Lung (tissue), 17 donors: ENCODE measurements at places on chromosomes 7 and 10. TPM values are rescaled to one million over a fixed set of nuclear protein-coding genes. Genes with fewer than 3 reads are reported as not detected.

GRM8 gene
- total RNA-seq, result 0.83 TPM

MRPS17 gene
- 6.4 TPM for total RNA-seq

DNA sequence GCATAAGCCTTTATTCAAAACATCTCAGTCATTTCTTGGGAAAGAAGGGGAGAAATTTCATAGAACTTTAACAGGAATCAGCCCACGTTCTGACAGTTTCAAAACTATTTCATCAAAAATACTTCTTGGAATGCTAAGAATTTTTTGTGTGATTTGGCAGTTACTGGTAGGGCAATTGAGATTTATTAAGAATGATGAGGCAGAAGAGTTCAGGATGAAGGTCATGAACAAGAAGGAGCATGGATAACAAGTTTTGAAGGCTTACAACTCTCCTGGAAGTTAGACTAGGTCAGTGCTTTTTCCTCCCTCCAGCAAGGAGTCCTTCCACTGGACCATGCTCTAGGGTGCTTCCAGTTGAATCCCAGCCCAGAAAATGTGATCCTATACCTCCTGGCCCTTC lies 569.9 kb downstream of the ANKRD7 start:
- no peak overlapping the region for H3K27ac ChIP-seq
- no peaks in the 10 kb centered on the region for H3K4me1 ChIP-seq
- H3K36me3 ChIP-seq, result no peaks in the 10 kb centered on the region
- no peaks in the 10 kb centered on the region for H3K27me3 ChIP-seq
- DNase-seq, result no peak

DNA sequence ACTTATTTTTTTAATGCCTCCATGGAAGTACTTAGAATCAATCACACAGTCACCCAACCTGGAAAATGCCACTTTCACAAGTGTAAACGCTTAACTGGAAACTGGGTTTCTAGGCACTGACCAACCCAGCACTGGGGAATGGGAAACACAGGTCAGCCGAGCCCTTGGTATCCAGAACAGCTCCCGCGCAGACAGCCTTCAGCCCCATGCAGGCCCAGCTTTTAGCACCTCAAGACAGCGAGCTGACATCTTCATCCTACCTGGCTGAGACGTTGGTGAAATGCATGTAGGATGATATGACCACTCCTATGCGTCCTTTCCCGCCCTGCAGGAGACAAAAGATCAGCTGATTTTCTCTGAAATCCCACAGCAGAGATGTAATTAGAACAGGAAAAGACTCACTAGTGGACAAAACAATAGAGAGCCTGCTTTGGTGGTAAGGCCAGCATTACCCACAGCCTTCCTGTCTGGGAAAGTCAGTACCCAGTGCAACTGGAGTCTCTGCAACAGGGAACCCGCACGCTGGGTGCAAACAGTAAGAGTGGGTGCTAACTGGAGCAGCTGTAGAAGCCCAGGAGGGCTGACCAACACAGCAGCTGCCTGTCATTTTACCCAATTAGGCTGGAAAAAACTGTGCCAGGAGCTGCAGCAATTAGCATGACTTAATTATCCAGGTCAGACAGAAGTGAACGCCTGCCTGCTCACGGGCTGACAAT lies 153.7 kb downstream of the TNS3 start:
- peaks cover 21% of the 10 kb centered on the region for H3K36me3 ChIP-seq
- peaks cover 32% of the 10 kb centered on the region for H3K4me1 ChIP-seq
- no peaks in the 10 kb centered on the region for H3K27me3 ChIP-seq
- no peak overlapping the region for H3K27ac ChIP-seq
- no peak overlapping the region for H3K4me3 ChIP-seq

GRCh38 chr7:43701500-43701854 lies 27.8 kb downstream of the COA1 start:
- no peaks in the 10 kb centered on the region for H3K36me3 ChIP-seq
- no peak overlapping the region for H3K4me3 ChIP-seq
- H3K4me1 ChIP-seq, result no peaks in the 10 kb centered on the region
- no peak for DNase-seq
- H3K27me3 ChIP-seq, result no peaks in the 10 kb centered on the region
- no peak overlapping the region for H3K27ac ChIP-seq

- no peak overlapping the region for H3K27ac ChIP-seq
- peaks cover 40% of the 10 kb centered on the region for H3K36me3 ChIP-seq
- no peak for DNase-seq
- H3K27me3 ChIP-seq, result no peaks in the 10 kb centered on the region
- no peaks in the 10 kb centered on the region for H3K4me1 ChIP-seq
- no peak overlapping the region for H3K4me3 ChIP-seq
Measured at GRCh38 chr10:13139150-13139549, 22.2 kb upstream of the MCM10 start.

DNA sequence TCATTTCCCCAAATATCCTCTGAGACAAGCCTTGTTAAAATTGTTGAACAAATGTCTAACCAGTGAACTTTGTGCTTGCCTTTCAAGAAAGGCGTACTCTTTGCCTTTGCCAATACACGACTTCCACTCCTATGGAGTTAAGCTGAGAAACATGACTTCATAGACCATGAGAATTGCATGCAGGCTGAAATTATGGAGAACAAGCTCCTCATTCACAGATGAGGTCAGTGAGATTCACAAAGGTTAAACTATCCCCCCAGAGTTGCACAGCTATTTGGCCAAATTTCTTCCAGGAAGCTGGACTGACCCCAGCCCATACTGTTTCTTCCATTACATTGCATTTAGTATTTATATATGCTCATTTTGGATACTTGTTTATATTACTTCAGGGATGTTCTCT lies 221.4 kb upstream of the SEMA3C start:
- H3K27me3 ChIP-seq, result no peaks in the 10 kb centered on the region
- H3K36me3 ChIP-seq, result no peaks in the 10 kb centered on the region
- no peaks in the 10 kb centered on the region for H3K4me1 ChIP-seq
- no peak overlapping the region for H3K27ac ChIP-seq
- H3K4me3 ChIP-seq, result no peak overlapping the region

- no peak overlapping the region for H3K4me3 ChIP-seq
- H3K36me3 ChIP-seq, result no peaks in the 10 kb centered on the region
- H3K4me1 ChIP-seq, result no peaks in the 10 kb centered on the region
Measured at GRCh38 chr7:30979027-30979426, 15.3 kb downstream of the GHRHR start.

DNA sequence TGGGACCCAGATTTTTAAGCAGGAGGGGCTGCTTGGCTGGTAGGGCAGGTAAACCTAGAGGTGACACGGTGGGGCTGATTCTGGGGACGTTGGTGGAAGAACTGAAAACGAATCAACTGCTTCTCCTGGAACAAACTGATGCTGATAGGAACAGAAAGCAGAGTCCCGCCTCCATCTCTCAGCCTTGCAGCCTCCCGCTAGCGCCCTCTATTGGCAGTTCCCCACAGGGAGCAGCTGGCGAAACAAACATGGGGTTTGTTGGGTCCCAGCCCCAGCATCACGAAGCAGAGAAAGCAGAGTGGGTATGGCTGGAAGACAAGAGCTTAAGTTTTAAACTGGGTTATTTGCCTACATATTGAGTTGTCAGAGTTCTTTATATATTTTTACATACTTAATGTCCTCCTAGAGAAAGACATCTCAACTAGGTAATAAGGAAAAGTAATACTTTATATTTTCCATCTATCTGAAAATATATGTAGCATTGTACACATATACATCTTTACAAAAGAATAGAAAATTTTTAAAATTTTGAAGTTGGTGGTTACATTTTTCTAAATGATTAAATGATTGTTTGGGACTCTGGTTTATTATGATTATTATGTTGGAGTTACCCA lies 42.3 kb upstream of the FOXI2 start:
- H3K27ac ChIP-seq, result no peak overlapping the region
- no peaks in the 10 kb centered on the region for H3K27me3 ChIP-seq
- H3K36me3 ChIP-seq, result no peaks in the 10 kb centered on the region
